NCI-H748 treated with DMSO at 0.1 percent for 48 hours (cell line): ENCODE measurements at places on chromosomes 16 and 17.

GRCh38 chr17:80755650-80756405 is 211.2 kb downstream of the RPTOR start:
- DNase-seq = no peak

- DNase-seq = no peak
Observed at GRCh38 chr17:21029515-21029914, 13.3 kb downstream of the USP22 start.

- no peak for DNase-seq
Observed at GRCh38 chr16:12158428-12158827, 181.9 kb downstream of the SNX29 start.

- DNase-seq = no peak
Observed at GRCh38 chr17:28926366-28926765, 23.5 kb upstream of the DHRS13 start.

- DNase-seq = no peak
Observed at GRCh38 chr17:50920891-50921586, 54.9 kb upstream of the TOB1 start.

DNA sequence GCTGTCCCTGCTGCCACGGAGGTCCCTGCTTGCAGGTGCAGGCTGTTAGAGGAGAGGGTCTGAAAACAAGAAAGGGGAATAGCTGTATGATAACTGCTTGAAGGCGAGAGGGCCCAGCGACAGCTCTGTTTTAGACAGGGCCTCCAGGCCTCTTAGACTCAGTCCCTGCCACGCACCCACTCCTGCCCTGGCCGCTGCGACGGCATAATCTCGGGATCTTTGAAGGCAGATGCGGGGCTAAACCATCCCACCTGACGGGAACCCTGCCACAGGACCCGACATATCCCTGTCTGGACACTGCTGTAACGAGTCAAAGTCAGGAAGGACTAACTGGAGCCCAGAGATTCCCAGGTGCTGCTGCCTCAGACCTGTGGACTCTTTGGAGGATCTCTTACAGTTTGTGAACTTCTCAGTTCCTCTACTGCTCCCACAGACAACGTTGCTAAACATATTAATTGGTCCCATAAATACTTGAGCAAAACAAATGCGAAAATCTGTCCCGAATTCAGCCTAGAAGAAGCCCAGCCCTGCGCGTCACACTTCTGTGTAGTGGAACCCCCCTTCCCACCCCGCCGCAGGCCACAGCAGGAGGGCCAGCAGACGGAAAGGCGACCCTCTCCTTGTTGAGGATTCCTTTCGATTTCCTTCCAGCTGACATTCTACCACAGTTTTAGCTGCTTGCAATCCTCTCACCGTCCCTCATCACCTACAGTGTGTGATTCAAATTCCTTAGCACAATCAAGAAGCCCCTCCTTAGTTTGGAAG is 998 bp upstream of the TMEM11 start:
- no peak for DNase-seq
